ENCODE measurements at places on chromosomes 11 and 22.

GRCh38 chr22:25199731-25200520, at the start of gene CRYBB3:
Gene CRYBB3 (plus strand): TSS chr22:25199858. CDS start chr22:25201397, 1,539 bp downstream.
- no peak for DNase-seq

DNA sequence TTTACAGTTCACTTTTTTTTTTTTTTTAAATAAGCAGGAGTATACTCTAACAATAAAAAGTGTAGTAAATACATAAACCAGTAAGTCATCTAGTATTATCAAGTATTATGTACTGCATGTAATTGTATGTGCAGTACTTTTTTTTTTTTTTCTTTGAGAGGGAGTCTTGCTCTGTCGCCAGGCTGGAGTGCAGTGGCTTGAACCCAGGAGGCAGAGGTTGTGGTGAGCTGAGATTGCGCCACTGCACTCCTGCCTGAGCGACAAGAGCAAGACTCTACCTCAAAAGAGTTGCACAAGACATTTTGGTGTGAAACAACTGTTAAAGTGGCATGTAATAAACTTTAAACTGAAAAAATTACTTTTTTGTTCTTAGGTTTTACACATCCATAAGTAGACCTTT, 16.7 kb downstream of the BCL2L13 start:
- DNase-seq: no peak

- DNase-seq: no peak
These were observed 842 bp downstream of the HEPACAM start for GRCh38 chr11:124934862-124935547.

- no peak for DNase-seq
These were observed 227.0 kb upstream of the NCAM1 start for GRCh38 chr11:112734207-112734606.

GRCh38 chr22:40107244-40107643, 70.5 kb upstream of the TNRC6B start:
- no peak for DNase-seq

- no peak for DNase-seq
These were observed 11.0 kb downstream of the MUC5AC start for GRCh38 chr11:1168721-1169161.

GRCh38 chr22:46150034-46150654, at the start of gene PPARA:
Gene PPARA (plus strand): TSS chr22:46150526. CDS start chr22:46198384, 47,858 bp downstream.
- DNase-seq: peak; percentile 82

GRCh38 chr11:124623861-124624525, 1.3 kb downstream of the TBRG1 start:
- no peak for DNase-seq

GRCh38 chr22:49404576-49405241, 423.0 kb downstream of the BRD1 start:
- no peak for DNase-seq

- no peak for DNase-seq
These were observed 11.5 kb downstream of the CSNK1E start for GRCh38 chr22:38305471-38306448.

DNA sequence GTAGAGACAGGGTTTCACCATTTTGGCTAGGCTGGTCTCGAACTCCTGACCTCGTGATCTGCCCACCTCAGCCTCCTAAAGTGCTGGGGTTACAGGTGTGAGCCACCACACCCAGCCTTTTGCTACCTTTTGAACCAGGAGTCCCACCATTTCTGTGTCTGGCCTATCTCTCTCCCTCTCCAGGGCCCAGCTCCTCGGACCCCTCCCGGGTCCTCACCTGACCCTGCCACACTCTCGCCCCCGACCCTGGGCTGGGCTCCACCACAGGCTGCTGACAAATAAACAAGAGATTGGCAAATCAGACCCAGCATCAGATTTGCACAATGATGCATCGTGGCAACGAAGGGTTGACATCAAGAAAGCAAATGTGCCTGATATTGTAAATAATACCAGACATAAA, 8.8 kb downstream of the KRTAP5-5 start:
- no peak for DNase-seq

GRCh38 chr11:96456111-96456510, 66.3 kb downstream of the JRKL start:
- DNase-seq: no peak

DNA sequence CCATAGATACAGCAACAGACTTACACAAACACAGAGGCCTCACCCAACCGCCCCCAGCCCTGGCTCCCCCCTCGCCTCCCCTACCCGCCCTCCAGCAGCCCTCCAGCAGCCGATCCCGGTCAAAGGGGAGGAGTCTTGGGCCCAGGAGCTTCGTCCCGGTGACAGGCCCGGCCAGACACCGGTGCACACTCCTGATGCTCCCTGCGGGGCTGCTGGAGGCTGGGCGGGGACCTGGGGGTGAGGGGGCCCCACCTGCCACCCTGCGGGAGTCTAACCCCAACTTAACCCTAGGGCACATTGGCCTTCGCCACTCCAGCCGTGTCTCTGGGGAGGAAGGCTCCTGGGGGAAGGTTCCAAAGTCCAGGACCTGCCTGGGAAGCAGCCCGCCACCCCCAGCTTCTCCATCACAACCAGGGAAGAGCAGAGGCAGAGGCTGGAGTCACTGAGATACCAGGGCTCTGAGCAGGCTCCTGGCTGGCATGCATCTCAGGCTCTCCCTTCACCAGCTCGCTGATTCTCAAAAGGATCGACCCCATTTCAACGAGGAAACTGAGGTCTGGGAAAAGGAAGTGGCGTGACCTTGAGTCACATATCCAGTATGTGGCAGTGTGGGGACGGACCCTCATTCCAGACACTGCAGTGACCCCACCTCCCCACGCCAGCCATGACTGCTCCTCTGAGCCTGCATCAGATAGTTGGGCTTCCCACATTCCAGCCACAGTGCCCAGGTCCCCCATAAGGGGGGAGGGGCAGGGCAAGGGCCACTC, 14.4 kb downstream of the BCL9L start:
- DNase-seq: no peak

GRCh38 chr11:93740031-93740729, 1.1 kb downstream of the TAF1D start:
- no peak for DNase-seq

DNA sequence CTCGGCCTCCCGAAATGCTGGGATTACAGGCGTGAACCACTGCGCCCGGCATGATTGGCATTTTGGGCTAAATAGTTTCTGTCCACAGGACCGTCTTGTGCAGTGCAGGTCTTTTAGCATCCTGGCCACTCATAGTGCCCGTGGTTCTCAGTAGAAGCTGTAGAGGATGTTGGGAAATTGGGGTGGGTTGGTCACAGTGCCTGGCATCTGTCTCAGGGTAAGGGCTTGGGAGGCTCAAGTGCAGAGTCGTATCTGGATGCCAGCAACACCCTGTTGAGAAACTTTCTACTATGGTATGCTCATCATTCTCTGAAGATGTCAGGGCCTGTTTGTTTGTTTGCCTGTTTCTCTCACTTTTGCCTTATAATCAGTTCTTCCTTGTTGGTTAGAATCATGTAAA, 21.9 kb downstream of the UBE2L3 start:
- DNase-seq: no peak

- peak; percentile 11 for DNase-seq
These were observed 25.5 kb downstream of the SCGB1A1 start for GRCh38 chr11:62444236-62444833.

DNA sequence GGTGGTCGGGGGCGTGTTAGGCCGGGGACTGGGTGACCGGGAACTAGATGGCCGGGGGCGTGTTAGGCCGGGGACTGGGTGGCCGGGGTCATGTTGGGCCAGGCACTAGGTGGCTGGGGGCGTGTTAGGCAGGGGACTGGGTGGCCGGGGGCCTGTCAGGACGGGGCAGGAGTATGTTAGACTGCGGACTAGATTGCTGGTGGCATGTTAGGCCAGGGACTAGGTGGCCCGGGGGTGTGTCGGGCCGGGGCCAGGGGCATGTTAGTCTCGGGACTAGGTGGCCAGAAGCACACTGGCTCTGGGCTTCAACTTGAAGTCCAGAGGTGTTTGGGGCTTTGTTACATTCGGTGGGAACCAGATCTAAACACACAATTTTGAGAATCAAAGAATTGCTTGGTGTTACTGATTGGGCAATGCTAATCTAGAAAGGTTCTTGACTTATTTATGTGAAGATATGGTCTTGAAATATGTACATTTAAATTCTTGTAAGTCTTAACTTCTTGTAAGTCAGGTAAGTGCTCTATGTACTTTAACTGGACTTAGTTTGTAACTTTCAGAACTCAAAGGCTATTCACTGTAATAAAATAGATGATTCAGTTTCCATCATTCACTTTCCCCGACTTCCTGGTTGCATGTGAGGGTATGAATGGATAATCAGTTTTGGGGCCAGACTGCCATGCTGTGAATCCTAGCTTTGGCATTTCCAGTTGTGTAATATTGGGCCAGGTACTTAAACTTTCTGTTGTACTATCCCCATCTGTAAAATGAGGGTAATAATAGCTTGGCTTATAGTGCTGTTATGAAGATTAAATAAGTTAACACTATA, 1.1 kb downstream of the EXT2 start:
- no peak for DNase-seq

GRCh38 chr22:42158456-42159132, 28.0 kb upstream of the CYP2D6 start:
- DNase-seq: no peak

DNA sequence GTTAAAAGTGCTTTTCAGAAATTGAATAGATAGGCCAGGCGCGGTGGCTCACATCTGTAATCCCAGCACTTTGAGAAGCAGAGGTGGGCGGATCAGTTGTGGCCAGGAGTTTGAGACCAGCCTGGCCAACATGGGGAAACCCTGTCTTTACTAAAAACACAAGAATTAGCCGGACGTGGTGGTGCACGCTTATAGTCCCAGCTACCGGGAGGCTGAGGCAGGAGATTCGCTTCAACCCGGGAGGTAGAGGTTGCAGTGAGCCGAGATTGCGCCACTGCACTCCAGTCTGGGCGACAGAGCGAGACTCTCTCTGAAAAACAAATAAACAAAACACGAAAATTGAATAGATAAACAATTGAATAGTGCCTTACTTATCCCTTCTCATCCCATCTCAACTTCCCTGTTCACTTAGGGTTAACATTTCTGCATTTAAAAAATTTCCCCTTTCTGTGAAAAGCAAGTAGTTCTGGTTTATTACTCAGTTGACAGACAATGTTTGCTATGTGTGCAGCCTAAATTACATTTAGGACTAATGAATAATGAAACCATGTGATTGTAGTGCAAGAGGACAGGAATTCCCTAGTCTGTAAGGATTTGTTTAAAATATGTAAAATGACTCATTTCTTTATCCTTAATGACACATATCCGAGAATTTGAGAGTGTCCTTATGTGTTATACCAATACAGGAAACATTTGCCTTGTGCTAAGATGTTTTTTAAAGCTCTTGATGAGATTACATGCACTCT, 6.0 kb downstream of the RNF169 start:
- no peak for DNase-seq

GRCh38 chr22:19714312-19715187, at the start of gene SEPTIN5:
Gene SEPTIN5 (plus strand): TSS chr22:19714503. CDS start chr22:19714589, 86 bp downstream.
- no peak for DNase-seq

- no peak for DNase-seq
These were observed 16.9 kb upstream of the TBX1 start for GRCh38 chr22:19743651-19744050.

GRCh38 chr11:19660076-19660475, 52.6 kb upstream of the NAV2 start:
- no peak for DNase-seq

DNA sequence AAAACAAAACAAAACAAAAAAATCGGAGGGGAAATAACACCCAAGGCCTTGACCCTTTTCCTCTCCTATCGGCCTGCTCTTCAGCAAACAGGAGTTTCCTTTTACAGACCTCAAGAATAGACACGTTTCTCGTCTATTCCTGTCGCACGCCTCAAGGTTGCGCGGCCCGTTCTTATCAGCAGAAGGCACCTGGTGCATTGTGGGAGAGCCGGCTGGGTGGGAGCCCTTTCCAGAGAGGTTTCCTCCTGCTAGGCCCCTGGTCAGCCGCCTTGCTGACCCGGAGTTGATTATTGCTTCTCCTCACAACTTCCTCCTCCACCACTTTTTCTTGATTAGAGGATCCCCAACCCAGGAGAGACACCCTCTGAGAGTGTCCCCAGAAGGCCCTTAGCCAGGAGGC, 497.3 kb downstream of the MIAT start:
- no peak for DNase-seq

- DNase-seq: no peak
These were observed 489 bp downstream of the NUP98 start for GRCh38 chr11:3796801-3797328.

Measured in activated T-cell treated with anti-CD3 and anti-CD28 coated beads for 1 hour (primary cell).